ENCODE measurements at places on chromosomes 6 and 20.

DNA sequence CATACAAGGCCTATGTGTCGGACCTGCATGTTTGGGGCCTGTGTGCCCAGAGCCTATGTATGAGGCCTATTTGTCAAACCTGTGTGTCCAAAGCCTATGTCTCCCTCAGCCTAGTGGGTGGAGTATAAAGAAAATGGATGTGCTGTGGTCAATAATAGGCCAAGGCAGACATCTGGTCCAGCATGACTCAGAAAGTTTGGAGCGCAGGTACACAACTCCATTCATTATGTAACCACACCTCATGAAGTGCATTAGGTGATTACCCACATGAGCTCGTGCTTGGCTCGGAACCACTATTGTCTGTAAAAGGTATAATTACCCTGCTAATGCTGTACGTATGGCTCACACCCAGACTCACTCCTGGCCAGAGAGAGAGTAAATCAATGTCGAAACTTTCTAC is 302.4 kb upstream of the POU3F2 start:
- DNase-seq, result no peak

GRCh38 chr20:33866398-33867100 is 55.4 kb downstream of the CHMP4B start:
- no peak for DNase-seq

DNA sequence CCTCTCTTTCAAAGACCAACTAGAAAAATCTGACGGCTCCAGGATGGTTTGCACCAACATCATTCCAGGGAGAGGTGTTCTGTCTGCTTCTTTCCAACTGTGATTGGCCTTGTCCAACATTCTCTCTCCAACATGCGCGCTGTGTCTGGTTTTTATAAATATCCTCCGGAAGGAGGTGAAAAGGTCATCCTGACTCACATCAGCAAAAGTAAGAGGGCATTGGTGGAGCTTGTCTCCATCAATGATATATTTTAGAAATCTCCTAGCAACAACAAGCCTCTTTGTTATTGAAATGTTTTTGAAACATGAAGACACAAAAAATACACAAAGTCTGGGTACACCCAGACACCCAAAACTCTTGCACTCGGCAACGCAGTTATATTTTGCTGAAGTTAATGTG is 475.3 kb upstream of the JARID2 start:
- no peak for DNase-seq

DNA sequence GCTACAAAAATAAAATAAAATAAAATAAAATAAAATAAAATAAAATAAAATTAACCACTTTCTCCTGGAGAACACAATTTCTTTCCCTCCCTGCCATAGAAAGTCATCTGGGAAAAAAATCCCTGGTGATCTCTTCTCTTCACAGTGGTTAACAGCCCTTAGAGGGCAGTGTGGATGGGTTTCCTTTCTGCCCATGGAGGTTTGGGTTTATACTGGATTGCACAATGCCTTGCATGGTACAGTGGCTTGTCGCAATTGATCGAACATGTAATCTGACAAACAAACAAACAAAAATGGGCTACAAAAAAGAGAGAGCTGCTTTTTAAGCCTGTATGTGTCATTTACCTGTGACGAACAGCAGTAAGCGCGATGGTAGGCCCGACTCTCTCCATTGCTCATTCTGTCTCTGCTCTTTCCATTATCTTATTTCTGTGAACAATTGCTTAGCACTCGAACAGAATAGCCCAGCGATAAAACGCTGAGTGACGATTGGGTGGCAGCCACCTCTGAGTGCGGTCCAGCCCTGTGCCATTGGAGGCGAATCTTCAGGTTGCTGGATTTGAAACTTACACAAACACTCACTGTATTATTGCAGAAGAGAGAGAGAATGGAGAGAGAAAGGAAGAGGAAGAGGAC is 166.1 kb downstream of the CD83 start:
- DNase-seq, result no peak

GRCh38 chr20:62293946-62294345 is 8.9 kb upstream of the ADRM1 start:
- no peak for DNase-seq

DNA sequence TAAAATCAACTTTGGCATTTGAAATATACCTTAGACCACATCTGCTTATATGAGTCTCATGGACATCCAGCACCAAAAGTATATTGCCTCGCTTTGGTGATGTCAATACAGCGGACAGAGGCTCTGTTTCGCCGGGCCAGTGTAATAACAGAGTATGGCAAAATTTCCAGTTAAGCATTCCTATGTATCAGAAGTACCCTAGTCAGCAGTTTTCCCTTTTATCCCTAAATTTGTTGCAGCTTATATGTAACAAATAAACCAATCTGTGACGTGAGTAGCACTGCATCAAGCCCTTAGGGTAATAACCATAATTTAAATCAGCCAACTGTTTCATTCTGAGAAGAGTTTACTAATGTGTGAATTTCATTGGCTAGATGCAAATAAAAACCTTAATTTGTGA is 585.5 kb upstream of the ADGRB3 start:
- no peak for DNase-seq

DNA sequence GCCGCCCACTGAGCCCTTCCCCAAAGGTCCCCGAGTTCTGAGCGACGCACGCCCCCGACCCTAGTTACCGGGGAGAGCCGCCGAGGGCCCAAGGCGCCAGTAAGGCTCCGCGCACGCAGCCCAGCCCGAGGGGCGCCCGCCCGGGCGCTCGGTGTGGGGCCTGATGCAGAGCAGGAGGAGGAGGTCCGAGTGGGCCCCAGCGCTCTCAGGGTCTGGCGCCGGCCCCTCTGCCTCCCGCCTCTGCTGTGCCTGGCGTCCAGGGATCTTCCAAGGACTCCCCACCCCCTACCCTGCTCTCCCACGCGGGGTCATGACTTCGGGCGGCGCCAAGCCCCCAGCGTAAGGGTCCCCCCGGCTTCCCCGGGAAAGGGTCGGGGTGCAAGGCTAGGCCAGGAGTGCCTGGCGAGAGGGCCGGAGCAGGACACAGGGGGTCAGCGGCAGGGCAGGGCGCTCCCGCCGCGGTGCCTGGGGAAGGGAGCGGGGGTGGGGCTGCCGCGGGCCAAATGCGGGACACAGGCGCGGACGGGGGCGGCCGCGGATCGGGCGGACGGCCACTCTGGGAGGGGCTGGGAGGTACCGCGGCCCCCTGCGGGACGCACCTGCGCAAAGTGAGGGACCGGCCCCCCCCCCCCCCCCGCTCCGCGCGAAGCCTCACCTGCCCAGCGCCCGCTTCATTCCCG is 637 bp downstream of the ABHD12 start:
- DNase-seq, result no peak

GRCh38 chr6:17998003-17998402 is 10.6 kb upstream of the KIF13A start:
- DNase-seq, result no peak

DNA sequence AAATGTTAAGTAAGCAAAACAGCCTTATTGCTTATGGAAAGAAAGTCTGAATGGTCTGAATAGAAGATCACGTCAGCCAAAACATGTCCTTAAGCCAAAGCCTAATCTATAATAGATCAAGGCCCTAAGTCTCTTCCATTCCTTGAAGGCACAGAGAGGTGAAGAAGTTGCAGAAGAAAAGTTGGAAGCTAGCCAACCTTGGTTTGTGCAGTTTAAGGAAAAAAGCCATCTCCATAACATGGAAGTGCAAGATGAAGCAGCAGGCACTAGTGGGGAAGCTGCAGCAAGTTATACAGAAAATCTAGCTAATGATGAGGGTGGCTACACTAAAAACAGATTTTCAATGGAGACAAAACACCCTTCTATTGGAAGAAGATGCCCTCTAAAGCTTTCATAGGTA is 29.1 kb downstream of the LRRN4 start:
- no peak for DNase-seq

- no peak for DNase-seq
These were observed 3.4 kb downstream of the CBLN4 start for GRCh38 chr20:56001890-56002289.

DNA sequence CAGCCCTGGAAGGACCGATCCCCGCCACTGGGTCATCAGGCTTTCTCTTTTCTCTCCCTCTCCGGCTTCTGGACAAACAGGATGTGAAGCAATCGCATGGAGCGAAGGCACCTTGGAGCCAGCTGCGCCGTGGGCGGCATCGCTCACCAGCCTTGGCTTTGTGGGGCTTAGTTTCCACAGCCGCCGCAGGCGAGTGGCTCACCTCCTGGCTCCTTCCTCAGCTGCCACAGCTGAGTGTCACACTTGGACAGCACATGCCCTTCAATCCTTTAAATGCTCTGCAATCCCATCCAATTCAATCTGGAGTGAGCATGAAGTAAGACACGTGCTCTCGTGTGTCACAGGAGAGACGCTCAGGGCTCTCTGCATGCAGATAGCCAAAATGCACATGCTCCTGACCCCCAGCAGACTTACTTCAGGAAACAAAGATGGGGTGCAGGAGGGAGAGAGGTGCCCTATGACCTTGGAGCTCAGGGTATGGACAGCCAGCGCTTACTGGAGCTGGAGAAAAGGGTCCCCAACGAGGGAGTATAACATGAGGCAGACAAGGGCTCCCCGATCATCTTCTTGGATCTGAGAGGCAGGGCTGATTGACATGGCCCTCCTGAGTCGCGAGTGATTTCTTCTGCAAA is 70.9 kb downstream of the BMP7 start:
- DNase-seq, result no peak

DNA sequence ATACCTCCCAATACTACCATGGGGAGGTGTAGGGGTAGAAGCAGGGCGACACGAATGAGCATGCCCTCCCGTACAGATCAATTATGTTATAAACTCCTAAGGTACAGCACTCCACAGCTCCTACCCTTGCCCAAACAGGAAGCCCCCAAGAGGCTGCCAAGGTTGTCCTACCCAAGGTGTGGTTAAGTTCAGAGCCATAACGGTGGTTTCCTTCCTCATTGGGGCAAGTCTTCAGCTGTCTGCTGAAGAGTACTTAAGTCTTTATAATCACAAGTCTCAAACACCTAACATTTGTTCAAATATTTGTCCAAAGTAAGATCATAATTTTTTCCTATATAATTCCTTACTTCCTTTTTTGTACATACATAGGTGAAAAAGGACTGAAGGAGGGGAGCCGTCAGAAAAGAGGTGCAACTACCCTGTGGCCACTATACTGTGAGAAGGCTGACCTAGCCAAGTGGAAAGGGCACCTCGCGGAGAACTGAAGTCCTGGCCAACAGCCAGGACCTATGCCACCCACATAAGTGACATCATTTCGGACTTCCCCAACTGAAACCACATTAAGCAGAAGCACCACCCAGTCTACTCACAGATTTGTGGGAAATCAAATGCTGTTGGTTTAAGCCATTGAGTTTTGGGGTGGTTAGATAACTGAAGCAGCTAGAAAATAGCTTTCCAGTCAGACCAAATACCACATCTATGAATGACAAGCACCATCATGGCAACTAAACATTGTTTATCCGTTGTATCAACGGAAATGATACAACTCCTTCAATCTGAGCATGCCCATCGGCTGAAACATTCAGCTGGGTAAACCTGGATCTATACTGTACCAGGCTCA is 2.9 kb upstream of the RAB22A start:
- no peak for DNase-seq

- DNase-seq, result no peak
These were observed 41.2 kb upstream of the MLIP start for GRCh38 chr6:54070025-54070424.

- DNase-seq, result no peak
These were observed 296.8 kb downstream of the UTRN start for GRCh38 chr6:144581812-144582537.
